Fibroblast of lung (primary cell): ENCODE measurements at places on chromosomes 11 and 22.

- DNase-seq: peak; percentile 46
Observed at GRCh38 chr11:7967826-7968225, 2.6 kb upstream of the NLRP10 start.

- DNase-seq: no peak
Observed at GRCh38 chr11:28296426-28296825, 188.2 kb downstream of the METTL15 start.

DNA sequence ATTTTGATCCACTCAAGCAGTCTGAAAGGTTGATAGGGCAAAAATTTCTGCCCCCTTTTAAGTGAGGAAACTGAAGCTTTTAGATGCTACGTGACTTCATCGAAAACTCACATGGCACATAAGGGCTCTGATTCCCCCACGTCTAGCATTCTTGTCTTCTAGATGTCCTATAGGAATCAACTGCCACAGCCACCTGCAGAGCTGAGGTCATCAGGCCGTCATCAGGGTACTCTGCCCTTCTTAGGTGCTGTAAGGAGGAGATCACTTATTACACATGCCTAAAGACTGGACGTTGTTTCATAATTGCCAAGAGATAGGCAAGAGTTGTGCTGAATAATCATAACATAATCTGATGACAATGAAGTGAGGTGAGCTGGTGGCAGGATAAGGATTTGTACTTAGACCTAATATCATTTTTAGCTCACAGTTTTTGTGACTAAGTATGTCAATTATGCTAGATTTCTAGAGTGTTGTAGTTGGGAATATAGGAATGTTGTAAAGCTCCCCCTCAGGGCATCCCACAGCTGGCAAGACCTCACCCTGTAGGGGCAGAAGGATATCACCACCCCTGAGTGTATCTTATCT is 349.4 kb downstream of the METTL15 start:
- DNase-seq: no peak

- DNase-seq: no peak
Observed at GRCh38 chr11:73387594-73388264, 11.5 kb downstream of the RELT start.

GRCh38 chr11:30935861-30936260 is 349.7 kb upstream of the MPPED2 start:
- peak; percentile 60 for DNase-seq

- DNase-seq: no peak
Observed at GRCh38 chr11:8060146-8060719, 20.8 kb upstream of the TUB start.

DNA sequence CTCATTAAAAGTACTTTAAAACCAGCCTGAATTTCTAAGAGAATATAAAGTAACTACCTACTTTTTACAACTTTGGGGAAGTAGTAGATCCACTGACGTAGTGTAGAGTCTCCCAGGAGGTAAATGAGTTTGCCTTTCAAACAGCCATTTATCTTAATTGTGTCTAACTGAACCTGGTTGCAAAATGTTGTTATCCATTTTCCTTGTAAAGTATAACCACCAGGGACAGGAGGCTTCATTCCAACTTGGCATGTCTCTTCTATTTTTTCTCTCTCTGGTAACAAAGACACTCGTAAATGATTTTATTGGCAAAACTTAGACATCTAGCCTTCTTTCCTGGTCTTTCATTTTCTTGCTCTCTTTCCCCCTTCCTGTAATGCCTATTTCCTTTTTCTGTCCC is 36.9 kb downstream of the NXPE1 start:
- no peak for DNase-seq

GRCh38 chr11:62148271-62148980 is 24.6 kb downstream of the INCENP start:
- DNase-seq: no peak

GRCh38 chr11:109026891-109027489 is 362.1 kb downstream of the DDX10 start:
- DNase-seq: peak; percentile 50

GRCh38 chr11:5284637-5285036 is 14.9 kb upstream of the HBE1 start:
- DNase-seq: no peak

- no peak for DNase-seq
Observed at GRCh38 chr11:117771197-117771596, 25.8 kb downstream of the DSCAML1 start.

DNA sequence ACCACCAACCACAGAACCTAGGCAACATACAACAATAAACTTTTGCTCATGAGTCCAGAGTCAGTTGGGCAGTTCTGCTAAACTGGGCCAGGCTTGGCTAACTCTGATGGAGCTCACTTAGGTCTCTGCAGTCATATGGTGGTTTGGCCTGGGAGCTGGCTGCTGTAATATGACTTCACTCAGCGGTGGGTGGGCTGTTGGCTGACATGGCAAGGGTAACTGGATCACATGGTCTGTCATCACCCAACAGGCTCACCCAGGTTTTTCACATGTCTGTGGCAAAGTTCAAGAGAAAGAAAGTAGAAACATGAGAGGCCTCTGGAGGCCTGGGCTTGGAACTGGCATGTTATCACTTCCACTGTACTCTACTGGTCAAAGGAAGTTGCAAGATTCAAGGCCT is 43.2 kb upstream of the CLMP start:
- no peak for DNase-seq

- DNase-seq: peak; percentile 83
Observed at GRCh38 chr11:6695377-6695776, 12.2 kb upstream of the MRPL17 start.

DNA sequence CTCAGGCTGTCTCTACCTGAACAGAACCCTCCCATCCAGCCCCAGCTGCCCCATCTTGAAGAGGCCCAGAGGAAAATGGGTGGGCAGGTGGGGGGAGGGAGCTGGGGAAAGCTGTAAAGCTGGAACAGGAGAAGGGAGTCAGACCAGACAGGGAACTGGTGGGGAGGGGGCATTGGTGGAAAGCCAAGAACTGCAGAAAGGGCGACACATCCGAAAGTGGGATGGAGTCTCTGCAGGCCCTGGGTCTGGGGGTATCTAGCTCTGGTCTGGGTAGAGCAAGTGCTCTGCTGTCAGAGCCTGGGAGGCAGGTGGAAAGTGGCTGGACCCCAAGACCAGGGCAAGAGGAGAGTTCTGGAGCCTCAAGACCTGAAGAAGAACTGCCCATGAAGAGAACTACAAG is 7.7 kb downstream of the TMPRSS13 start:
- DNase-seq: no peak

DNA sequence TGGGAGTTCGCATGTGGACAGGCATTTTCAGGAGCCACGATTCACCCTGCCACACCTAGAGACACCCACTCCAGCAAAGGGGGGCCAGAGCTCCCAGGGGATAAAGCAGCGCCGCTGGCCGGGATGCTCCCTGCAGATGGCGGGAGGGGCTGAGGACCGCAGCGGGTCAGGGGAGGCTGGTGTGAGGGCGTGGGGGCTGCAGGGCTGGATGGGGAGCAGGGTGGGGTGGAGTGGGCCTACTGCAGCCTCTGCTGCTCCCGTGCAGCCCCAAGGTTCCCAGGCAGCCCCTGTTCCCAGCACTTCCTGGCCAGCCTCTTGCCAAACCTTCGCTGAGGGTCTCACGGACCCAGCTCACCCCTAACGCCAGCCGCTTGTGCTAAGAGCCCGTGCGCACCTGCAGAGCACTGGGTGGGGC is 13.0 kb downstream of the MUC5B start:
- no peak for DNase-seq

GRCh38 chr11:99368583-99368982 is 347.8 kb downstream of the CNTN5 start:
- DNase-seq: peak; percentile 43

DNA sequence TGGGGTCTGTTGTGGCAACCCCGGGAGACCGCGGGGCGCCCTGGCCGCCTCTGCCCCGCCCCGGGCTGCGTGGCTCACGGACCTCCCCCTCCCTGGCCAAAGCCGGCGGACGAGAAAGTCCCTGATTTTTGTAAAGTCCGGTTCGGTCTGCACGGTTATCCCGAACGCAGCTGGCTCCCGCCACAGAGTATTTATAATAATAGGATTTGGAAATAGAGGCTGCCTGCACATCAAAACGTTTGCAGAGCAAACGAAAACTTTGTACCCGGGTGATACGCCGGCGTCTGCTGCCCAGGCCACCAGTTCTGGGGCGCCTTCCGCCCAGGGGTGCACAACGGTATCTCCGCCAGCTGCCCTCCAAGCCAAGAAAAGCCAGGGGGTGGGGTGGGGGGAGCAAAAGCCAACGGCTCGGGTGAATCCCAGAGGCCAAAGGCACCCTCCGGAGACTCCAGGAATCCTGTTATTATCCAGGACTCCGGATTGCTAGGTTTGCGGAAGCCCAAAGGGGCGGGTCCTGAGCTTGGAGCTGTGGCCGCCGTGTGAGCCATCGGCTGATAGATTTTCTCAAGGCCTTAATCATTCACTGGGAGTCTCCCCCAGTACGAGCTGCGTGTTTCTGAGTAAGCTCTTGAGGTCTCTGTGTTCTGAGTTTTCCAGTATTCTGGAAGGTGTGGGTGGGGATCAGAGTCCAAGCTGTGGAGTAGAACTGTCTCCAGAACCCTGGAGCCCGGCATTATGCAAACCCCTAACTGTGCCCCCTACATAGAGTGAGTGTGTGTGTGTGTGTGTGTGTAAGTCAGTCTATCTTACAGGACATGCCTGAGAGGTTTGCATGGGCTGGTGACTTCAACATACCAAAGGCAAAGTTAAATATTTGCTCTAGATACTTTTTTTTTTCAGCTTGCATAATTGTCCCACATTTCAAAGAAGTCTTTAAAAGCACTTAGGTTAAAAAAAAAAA is 673 bp upstream of the SHANK2 start:
- DNase-seq: peak; percentile 41

- DNase-seq: no peak
Observed at GRCh38 chr11:118629761-118630661, 22.6 kb downstream of the PHLDB1 start.

DNA sequence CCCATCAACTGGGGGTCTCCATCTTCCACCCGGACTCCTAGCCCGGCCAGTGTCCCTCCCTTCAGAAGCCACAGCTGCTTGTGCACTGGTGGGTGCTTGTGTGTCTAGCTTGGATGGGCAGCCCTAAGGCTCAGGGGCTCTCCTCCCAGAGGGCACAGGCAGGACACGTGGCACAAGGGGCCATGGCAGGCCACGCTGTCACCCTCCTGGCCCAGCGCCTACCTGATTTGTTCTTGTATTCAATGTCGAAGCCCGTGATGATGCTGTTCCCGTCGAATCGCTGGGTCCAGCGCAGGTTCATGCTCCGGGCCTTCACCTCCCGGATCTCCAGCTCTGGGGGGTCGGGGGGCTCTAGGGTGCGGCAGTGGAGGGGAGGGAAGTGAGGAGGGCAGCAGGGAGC is 152.6 kb downstream of the CEP164 start:
- DNase-seq: no peak

GRCh38 chr11:59556917-59557348 is 45.6 kb downstream of the OR4D9 start:
- DNase-seq: no peak

DNA sequence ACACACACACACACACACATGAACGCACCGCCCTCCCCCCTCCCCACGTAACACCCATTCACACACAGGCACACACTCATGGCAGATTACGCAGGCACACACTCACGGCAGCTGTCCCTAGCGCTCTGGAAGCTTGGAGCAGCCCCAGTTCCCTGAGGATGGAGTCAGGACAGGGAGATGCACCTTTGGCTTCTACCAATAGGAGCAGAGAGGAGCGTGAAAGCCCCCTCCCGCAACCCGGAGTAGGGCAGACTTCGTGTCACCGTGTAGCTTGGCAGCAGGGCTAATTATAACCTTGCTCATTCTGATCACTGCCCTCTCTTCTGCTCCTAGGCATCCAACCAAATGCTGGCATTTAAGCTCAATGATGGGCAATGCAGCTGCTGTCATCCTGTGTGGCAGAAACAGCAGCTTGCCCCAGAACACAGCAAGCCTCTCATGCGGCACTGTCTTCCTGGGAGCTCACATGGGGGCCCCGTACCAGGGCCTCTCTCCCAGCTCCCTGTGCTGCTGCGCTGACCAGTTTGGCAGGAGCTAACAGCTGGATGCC is 31.9 kb downstream of the ANKK1 start:
- no peak for DNase-seq

GRCh38 chr11:111585371-111585770 is 16.9 kb upstream of the SIK2 start:
- DNase-seq: peak; percentile 85

GRCh38 chr11:118171269-118172062 is 5.0 kb downstream of the SCN2B start:
- DNase-seq: peak; percentile 58

- DNase-seq: peak; percentile 23
Observed at GRCh38 chr22:23289851-23290724, 109.8 kb downstream of the BCR start.

- peak; percentile 32 for DNase-seq
Observed at GRCh38 chr11:126839496-126839895, 161.1 kb downstream of the KIRREL3 start.

GRCh38 chr11:75352588-75353206 is 1.2 kb upstream of the ARRB1 start:
- DNase-seq: no peak

- DNase-seq: peak; percentile 20
Observed at GRCh38 chr22:42283278-42284201, 13.1 kb upstream of the TCF20 start.

DNA sequence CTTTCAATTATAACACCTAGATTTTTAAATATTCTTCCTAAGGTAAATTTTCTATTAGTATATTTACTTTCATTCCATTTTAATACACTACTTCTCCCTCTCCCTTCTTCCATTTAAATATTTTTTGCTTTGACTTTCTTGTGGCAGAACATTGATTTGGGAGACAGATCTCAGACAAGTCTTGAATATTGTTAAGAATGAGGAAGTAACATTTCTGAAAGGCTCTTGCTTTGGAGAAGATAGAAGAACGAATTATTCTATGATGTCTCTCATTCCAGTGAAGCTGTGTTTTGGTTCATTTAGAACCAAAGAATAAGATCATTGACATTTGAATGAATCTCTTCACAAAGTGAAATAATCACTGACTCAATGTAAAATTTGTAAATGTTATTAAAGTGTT is 2.4 kb downstream of the IPO7 start:
- DNase-seq: no peak

DNA sequence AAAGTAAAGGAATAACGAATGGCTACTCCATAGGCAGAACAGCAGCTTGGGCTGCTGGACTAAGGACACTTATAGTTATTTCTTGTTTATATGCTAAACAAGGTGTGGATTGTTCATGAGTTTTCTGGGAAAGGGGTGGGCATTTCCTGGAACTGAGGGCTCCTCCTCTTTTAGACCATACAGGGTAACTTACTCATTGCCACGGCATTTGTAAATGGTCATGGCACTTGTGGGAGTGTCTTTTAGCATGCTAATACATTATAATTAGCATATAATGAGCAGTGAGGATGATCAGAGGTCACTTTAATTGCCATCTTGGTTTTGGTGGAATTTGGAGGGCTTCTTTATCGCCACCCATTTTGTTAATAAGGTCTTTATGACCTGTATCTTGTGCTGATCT is 7.0 kb downstream of the OR4X1 start:
- DNase-seq: no peak
